Sigmoid colon (tissue), 7 donors: ENCODE measurements at places on chromosomes 6 and 20. TPM values are rescaled to one million over a fixed set of nuclear protein-coding genes. Genes with fewer than 3 reads are reported as not detected.
A peak's percentile ranks its signal among the peaks of the same experiment; 100 is the strongest.

HSPA12B gene
- polyA plus RNA-seq: 2.9 TPM

- DNase-seq: no peak
Observed at GRCh38 chr6:78623554-78623953, 243.8 kb upstream of the IRAK1BP1 start.

GRCh38 chr6:104621396-104621795, 238.3 kb downstream of the HACE1 start:
- DNase-seq: no peak

DNA sequence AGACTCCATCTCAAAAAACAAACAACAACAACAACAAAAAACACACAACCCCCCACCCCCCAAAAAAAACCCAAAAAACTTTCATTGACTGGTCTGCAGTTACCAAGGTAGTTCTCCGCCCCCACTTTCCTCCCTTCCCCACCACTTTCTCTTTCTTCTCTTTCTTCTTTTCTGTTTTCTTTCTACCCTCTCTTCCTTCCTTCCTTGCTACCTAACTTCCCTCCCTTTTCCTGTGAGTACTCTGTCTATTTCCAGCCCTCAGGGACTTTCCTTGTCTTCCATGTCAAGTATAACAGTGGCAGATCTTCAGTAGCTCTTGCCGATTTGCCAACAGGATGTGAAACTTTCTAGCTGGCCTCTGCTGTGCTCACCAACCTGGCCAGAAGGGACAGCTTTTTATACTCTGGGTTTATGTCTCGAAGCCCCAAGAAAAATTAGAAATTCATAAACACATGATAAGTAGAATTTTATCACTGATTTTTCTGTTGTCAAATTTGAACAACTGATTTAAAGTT, 399.5 kb downstream of the QKI start:
- no peak for DNase-seq

DNA sequence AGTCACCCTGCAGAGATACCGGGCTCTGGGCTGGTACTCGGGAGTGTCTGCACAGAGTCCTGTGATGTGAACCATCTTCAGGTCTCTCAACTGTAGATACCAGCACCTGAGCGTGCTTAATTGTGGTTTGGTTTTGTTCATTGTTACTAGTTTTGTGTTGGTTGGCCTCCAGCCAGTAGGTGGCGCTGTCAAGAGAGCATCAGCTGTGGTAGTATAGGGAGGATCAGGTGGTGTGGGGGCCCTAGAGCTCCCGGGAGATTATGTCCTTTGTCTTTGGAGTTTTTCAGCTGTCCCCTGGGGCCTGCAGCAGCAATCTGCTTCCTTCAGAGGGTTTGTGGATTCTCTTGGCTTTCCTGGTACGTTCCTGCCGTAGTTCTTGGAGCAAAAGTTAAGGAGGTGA, 67.9 kb downstream of the CDYL start:
- no peak for DNase-seq

DNA sequence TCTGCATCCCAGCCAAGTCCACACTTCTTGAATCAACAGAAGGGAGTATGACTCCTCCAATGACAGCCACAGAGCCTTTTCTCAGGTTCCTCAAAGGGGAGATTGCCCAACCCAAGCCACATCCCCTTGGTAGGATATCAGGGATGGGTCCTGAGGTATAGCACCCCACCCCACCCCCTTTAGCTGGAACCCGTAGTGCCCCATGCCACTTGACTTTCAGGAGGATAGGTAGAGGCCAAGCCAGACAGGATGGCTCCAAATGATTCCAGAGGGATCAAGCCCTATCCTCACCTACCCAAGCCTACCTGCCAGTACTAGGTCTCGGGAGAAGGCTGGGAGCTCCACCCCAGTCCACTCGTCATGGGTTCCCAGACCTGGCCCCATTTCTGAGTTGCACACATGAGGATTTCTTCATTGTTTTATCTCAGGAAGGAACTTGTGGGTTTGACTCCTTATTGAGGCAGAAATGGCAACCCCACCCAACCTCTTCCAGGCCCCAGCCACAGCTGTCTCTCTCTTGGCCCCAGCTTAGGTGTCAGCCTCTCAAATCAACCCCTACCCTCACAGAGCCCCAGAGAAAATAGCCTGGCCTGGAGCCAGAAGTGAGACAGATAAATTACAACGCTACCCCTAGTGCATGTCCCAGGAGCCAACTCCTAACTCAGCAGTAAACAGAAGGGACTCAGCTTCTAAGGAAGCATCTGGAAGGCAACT, 3.6 kb downstream of the CCND3 start:
- no peak for DNase-seq

GRCh38 chr6:1965596-1966224, 279.7 kb downstream of the GMDS start:
- no peak for DNase-seq

DNA sequence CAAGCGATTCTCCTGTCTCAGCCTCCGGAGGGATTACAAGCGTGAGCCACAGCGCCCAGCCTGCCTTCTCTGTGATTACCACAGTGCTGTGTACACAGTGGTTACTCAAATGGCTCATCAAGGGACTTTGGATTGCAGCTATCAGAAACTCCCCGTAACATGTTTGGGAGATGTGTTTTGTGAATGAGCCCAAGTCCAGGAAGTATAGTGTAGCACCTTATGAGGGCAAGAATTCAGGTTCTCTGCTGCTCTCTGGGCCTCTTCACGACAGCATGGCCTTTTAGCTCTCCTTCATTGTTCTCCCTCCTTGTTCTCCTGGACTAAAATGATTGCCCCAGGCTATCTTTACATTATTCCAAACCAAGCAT, 34.1 kb upstream of the RPL7L1 start:
- no peak for DNase-seq

DNA sequence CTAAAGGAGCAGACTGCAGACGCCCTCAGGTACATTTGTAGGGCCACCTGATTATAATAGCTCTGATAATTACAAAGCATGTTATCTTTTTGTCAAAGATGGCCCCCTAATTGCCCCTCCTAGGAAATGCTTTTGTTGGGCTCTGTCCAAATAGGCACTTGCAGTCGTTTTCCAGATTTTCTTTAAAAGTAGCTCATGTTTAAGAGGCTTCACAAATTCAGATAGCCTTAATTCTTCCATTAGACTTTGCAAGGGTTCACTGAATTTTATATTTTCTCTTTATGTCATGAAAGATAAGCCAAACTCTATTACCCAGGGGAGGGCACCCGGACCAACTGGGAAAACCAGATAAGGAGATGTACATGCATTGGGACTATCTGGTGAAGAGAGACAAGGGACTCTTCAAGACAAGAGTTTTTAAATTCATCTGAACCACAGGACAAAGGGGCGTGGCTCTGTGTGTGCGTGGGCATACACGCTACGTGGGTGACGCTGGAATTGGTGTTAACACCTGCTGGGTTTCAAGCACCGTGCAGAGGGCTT, 95.6 kb downstream of the TOX2 start:
- no peak for DNase-seq

DNA sequence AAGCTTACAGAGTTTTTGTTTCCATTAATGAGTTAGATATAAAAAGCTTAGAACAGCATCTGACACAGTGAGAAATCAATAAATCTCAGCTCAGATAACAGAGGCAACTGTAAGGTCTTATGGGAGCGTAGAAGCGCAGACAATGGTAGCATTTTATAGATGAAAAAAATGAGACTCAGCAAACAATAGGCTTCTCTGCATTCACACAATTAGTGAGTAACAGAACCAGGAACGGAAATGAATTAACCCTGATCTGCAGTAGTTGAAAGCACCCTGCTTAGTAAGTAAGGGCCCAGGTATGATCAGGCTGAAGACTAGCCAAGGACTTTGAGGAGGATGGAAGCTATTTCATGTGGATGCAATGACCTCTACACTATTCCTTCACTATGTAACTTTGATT, 147.2 kb upstream of the EYA4 start:
- no peak for DNase-seq

DNA sequence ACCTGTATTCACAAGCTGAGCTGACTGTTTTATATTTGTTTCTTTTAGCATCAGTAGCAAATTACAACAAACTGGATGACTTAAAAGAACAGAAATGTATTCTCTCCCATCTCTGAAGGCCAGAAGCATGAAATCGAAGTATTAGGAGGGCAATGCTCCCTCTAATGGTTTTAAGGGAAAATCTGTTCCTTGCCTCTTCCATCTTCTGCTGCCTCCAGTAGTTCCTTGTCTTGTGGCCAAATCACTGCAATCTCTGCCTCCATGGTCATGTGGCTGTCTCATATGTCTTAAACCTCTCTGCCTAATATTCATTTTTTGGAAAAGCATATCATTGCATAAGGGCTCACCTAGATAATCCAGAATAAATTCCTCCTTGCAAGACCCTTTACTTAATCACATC, 25.2 kb upstream of the ASCC3 start:
- DNase-seq: no peak

DNA sequence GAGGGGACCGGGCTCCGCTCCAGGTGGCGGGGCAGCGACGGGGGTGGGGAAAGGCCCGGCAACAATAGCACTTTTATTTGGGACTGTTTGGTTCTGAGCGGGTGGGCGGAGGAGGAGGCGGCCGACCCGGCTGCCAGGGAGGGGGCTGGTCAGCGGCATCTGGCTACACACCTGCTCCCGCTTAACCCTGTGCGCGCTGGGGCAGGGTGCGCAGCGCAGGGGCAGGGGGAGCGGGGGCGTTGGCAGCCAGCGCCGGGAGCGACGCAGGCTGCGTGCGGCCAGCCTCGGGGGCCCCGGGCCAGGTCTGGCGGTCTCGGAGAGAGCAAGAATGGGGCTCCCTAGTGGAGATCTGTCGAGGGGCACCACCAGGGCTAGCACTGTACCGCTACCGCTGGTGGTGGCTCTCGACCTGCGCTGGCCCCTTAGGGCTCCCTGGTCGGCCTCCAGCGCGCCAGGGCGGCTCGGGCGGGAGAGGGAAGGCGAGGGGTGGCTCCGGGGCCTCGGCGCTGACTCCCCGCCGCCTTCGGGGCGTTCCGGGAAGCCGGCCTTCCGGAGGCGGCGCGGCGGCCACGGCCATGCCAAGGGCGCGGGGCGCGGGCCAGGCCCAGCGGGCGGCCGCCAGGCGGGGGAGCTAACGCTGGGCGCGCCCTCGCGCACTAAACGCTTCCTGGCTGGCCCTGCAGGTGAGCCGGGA, 92.4 kb downstream of the NCR2 start:
- DNase-seq: peak; percentile 75

DNA sequence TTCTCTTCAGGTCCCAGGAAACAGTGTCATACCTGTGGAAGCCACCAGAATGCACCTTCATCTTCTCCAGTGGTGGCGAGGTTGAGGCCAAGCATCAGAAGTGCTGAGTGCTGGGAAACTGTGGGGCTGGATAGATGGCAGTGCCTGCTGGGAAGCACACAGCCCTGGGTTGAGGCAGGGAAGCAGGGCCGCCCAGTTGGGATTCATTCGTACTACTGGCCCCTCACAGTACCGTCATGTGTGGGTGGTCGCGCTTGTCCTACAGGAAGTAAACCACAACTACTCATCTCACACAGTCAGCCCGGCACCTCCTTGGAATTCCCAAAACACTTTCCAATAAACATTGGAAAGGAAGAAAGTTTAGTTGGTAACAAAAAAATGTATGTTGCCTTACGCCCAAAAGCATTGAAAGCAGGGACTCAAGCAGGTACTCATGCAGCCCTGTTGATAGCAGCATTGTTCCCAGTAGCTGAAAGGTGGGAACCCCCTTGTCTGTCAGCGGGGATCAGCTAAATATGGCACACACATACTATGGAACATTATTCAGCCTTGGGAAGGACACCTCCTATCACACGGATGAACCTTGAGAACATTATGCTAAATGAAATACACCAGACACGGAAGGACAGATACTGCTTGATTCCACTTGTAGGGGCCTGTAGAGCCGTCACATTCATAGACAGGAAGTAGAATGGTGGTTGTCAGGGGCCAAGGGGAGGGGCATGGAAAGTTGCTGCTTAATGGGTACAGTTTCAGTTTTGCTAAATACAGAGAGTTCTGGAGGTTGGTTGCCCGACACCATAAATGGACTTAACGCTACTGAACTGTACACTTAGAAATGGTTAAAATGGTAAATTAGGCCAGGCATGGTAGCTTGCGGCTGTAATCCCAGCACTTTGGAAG, 162.7 kb downstream of the MTHFD1L start:
- no peak for DNase-seq

DNA sequence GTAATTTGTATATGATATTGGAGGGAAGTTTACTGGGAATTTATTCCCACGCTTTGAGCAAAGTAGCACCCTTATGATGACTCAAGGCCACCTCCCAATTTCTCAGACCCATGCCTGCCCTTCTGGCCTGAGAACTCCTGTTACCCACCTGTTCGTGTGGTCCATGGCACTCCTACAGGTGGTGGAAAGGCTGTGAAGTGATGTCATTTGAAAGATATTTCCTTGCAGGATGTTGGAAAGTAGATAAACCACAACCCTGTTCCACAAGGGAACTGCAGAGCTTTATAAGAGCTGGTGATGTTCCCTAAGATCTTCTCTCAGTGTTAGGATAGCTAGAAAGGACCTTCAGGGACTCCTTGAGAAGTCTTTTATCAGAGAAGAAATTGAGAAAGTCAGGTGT, 70.5 kb downstream of the ADGRG6 start:
- DNase-seq: no peak

DNA sequence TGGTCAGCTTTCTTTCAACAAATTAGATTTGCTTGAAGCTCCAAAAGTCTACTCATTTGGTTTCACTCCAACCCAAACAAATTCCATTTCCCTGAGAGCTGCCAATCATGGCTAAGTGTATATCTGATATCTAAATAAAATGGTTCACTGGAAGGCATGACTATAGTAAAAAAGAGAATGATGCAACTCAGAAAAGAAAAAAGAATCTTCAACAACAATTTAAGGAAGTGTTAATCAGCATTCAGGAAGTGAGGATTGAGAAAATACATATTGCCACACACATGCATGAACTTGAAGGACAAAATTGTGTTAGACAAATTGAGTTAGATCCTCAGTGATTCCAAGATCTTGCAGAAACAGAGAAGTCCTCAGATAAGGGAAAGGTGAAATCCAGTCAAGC, 972.9 kb upstream of the FLRT3 start:
- no peak for DNase-seq

- no peak for DNase-seq
Observed at GRCh38 chr6:134379076-134379475, 61.2 kb upstream of the SGK1 start.

- no peak for DNase-seq
Observed at GRCh38 chr20:32312718-32313424, 35.4 kb downstream of the KIF3B start.

DNA sequence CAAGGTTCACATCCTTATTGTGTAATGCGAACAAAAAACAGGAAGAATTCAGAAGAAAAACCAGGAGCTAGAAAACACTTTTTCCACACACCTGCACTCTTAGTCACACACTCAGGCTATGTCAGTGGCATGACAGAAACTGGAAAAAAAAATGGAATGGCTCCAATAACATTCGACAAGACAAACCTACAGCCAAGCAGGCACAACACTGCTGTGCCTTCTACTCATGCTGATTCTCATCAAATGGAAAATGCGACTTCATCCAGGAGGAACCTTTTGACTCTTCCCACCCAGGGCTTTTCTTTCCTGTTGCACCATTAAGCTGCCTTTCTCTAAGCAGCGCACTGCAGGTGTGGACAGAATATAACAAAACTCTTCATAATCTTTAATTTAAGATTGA, 163.2 kb upstream of the BTBD3 start:
- DNase-seq: no peak
